Posterior vena cava (tissue), 2 donors: ENCODE measurements at places on chromosomes 5 and 9. TPM values are rescaled to one million over a fixed set of nuclear protein-coding genes. Genes with fewer than 3 reads are reported as not detected.

Gene P4HA2
- total RNA-seq: 33.2 TPM

DNA sequence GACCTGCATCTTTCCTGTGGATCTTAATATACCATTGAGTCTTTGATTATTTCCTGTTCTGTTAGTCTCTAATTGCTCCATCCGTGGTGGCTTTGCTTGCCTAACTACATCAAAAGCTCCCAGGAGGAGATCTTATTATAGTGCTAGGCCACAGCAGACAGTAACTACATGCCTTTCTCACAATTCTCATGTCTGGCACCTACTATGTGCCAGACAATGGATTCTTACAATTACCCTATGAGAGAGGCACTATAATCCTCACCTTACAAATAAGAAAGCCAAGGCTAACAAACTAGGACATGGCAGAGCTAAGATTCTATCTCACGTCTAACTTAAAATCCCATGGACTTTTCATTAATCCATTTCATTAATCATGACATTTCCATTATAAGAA, 70.3 kb upstream of the TARS1 start:
- DNase-seq: no peak

GRCh38 chr5:170638051-170638450, 134.2 kb downstream of the KCNIP1 start:
- no peak for DNase-seq

GRCh38 chr5:2199697-2200096, 317.0 kb upstream of the IRX4 start:
- no peak for DNase-seq
